ENCODE measurements at places on chromosomes 4 and X.

GRCh38 chrX:10755439-10756334 lies 135.3 kb upstream of the MID1 start:
- DNase-seq = no peak

GRCh38 chr4:72558655-72559054 lies 10.4 kb downstream of the ADAMTS3 start:
- DNase-seq = no peak

- DNase-seq = no peak
These were observed 176.4 kb upstream of the GYPA start for GRCh38 chr4:144316869-144317268.

DNA sequence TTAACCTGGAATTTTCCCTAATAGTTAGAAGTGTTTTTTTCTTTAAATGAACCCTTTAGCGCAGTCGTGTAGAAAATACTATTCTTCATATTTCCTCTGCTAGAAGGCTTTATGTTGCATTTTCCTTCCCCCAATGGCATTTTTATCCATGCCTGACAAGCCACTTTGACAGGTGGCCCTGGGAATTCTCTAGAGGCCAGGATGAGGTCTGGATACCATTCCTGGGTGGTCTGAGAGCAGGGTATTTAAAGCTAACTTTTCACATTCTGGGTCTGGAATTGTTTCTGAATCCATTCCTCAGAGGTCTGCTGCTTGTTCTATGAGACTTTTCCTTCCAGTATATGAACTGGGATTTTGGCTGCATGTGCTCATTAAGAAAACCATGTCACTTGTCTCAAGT lies 31.2 kb upstream of the PDGFRA start:
- no peak for DNase-seq

DNA sequence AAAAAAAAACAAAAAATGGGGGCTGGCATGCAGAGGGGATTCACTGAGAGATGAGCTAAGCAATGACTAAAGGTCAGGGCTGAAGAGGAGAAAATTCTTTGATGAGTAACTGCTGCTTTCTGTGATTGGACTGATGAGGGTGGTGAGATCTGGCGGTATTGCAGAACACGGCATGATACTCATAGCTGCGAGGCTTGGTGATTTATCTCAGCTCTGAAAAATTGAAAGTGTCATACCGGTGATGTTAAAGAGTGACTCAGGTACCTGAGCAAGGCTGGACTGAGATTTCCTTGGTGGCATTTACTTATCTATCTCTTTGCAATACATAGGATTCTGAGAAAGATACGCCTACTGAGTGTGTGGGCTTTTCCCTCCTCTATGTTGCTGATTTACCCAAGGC lies 204.1 kb upstream of the DDX53 start:
- no peak for DNase-seq

GRCh38 chrX:56733459-56734046 lies 4.5 kb downstream of the NBDY start:
- DNase-seq = peak; percentile 79

DNA sequence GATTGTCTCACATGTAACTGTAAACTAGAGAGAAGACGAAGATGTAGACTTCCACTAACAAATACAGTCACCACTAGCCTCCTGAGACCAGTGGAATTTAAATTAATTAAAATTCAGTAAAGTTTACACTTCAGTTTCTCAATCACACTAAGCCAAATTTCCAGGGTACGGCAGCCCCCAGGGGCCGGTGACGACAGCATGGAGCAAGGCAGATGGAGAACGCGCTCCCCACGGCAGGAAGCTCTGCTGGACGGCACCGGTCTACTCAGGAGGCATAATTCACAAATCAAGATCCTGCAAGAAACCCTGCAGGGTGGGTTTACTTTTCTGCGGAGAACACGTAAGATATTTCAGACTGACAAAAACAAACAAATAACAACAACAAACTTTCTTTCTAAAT lies 80.7 kb downstream of the FAT1 start:
- no peak for DNase-seq

- DNase-seq = no peak
These were observed 22.8 kb upstream of the CYBB start for GRCh38 chrX:37757082-37757481.

GRCh38 chrX:70044541-70045245 lies 5.0 kb downstream of the AWAT2 start:
- no peak for DNase-seq

DNA sequence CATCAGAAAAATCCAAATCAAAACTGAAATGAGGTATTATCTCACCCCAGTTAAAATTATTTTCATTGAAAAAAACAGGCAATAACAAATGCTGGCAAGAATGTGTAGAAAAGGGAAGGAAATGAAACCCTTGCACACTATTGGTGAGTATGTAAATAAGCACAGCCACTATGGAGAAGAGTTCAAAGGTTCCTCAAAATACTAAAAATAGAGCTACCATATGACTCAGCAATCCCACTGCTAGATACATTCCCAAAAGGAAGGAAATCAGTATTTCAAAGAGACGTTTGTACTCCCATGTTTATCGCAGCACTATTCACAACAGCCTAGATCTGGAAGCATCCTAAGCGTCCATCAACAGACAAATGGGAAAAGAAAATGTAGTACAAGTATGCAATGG lies 932.4 kb downstream of the PCDH18 start:
- DNase-seq = no peak
